ENCODE measurements at places on chromosomes 5 and 9.
A peak's percentile ranks its signal among the peaks of the same experiment; 100 is the strongest.

GRCh38 chr5:98599016-98599415 lies 174.4 kb upstream of the RGMB start:
- DNase-seq = no peak

DNA sequence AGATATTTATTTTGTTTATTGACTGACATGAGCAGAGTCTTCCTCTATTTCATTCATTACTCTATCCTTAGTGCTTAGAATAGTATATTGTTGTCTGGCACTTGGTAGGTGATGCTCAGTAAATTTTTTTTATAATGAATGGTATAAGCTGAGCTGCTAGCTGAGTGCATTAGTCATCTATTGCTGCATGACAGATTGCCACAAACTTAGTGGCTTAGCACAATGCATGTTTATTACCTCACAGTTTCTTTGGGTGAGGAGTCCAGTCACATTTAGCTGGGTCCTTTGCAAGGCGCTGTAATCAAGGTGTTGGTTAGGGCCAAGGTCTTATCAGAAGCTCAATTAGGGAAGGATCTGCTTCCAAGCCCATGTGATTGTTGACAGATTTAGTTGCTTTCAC lies 23.1 kb downstream of the SMAD5 start:
- no peak for DNase-seq

GRCh38 chr5:40491644-40492043 lies 188.1 kb upstream of the PTGER4 start:
- no peak for DNase-seq

GRCh38 chr5:134581241-134581981 lies 51.2 kb downstream of the SAR1B start:
- no peak for DNase-seq

GRCh38 chr5:65105301-65105700 lies 336.6 kb downstream of the CWC27 start:
- no peak for DNase-seq

GRCh38 chr5:154370119-154370518 lies 75.7 kb upstream of the SAP30L start:
- DNase-seq = no peak

GRCh38 chr5:132055808-132056609 lies 4.4 kb upstream of the IL3 start:
- peak; percentile 46 for DNase-seq

DNA sequence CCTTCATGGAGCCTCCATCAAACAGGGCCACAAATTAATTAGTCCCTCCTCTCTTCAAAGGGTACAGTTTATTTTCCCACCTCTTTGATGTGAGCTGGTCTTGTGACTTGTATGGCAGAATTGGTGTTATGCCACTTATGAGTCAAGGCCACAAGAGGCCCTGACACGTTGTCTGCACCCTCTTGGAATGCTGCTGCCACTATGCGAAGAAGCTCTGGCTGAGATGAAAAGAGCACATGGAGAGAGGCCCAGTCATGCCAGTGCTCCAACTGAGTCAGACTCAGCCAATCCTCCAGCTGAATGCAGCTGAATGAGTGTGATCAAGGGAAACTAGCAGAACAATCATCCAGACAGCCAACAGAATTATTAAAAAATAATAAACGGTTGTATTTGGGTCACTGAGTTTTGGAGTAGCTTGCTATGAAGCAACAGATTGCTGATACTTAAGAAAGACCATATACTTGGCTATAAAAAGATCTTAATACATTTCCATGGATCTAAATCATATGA lies 128.3 kb downstream of the MARCHF11 start:
- no peak for DNase-seq

GRCh38 chr9:98418578-98419259 lies 163.3 kb upstream of the TBC1D2 start:
- DNase-seq = no peak

DNA sequence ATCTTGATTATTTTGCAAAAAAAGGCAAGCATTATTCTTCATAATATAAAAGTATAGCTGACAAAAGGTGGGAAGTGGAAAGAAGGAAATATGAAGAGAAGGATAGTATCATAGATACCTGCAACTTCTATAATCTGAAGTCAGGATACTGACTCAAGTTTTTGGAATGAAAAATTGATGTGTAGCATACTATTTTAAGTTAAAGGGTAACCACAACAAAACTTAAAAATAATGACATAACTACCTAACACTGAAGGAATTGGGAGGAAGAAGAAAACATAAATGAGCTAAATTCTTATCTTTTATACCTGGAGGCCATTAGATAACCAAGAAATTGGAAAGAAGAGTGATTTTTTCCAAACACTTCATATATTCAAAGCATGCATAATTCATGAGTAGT lies 51.8 kb upstream of the TLE1 start:
- DNase-seq = no peak

GRCh38 chr9:20358207-20358606 lies 264.1 kb downstream of the MLLT3 start:
- no peak for DNase-seq

- DNase-seq = no peak
Observed at GRCh38 chr9:109967651-109968642, 187.9 kb downstream of the PALM2AKAP2 start.

DNA sequence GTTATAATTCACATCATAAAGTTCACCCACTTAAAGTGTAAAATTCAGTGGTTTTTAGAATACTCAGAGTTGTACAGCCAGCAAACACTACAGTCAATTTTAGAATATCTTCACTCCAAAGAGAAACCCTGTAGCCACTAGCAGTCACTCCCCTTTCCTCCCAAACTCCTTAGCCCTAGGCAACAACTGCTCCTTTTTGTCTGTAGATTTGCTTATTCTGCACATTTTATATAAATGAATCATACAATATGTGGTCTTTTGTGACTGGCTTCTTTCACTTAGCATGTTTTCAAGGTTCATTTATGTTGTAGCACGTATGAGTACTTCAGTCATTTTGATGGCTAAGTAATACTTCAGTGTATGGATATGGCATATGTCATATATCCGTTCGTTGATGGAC lies 38.7 kb downstream of the TGFBR1 start:
- DNase-seq = no peak

- no peak for DNase-seq
Observed at GRCh38 chr5:118619823-118620222, 368.5 kb downstream of the DTWD2 start.

- peak; percentile 66 for DNase-seq
Observed at GRCh38 chr5:141605523-141606277, 13.1 kb downstream of the DIAPH1 start.

GRCh38 chr5:3258050-3258449 lies 337.6 kb upstream of the IRX1 start:
- no peak for DNase-seq
